ENCODE measurements at places on chromosomes 5 and 9. TPM values are rescaled to one million over a fixed set of nuclear protein-coding genes. Genes with fewer than 3 reads are reported as not detected.

Gene SCGB3A2
- total RNA-seq, result not detected

Gene THBS4
- total RNA-seq, result 2.2 TPM

Gene HTR1A
- total RNA-seq, result not detected

Gene DCP2
- total RNA-seq, result 138 TPM

Gene OR2V1
- not detected for total RNA-seq

Gene CD274
- total RNA-seq, result 12.4 TPM

Gene MYO10
- not detected for total RNA-seq

Gene TMEM252
- not detected for total RNA-seq

Gene IFNK
- not detected for total RNA-seq

Gene PCDHA1
- not detected for total RNA-seq

Gene WDR31
- 0.85 TPM for total RNA-seq

Gene DMRT3
- not detected for total RNA-seq

Gene CD14
- 0.23 TPM for total RNA-seq

Gene ANKRD18B
- 1.1 TPM for total RNA-seq

Data from activated CD4-positive, alpha-beta memory T cell treated with anti-CD3 and anti-CD28 coated beads, Interleukin-2, amount 10 ng/mL, durations not matched to agents 7 days and 5 days (primary cell).